Mesothelial cell of epicardium (in vitro differentiated cells): ENCODE measurements at places on chromosomes 11 and 22. TPM values are rescaled to one million over a fixed set of nuclear protein-coding genes. Genes with fewer than 3 reads are reported as not detected.

Gene ANO1
- total RNA-seq = 35.1 to 39.6 TPM (median 37.2 TPM) in 3 replicates

GRCh38 chr22:23522623-23523251 lies 57.4 kb downstream of the IGLL1 start:
- DNase-seq = no peak

GRCh38 chr22:38482662-38483308 lies 14.9 kb downstream of the KDELR3 start:
- DNase-seq = no peak

DNA sequence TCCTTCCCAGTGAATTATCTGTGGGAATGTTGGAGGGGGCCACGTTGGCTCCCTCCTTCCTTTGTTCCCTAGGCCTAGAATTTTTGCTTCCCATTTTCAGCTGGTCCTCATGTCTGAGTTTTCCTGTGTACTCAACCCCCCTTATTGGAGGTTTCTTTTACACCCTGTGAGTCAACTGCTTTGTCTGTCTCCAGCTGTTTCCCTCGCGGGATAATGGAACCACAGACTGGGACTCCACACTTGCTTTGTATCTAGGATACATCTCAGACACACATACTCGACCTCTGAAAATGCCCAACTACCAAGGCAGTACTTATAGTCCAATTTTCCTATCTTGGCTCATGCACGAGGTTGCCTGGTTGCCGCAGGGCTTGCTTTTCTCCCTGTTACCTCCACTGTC lies 352.7 kb upstream of the MPPED2 start:
- DNase-seq = no peak

DNA sequence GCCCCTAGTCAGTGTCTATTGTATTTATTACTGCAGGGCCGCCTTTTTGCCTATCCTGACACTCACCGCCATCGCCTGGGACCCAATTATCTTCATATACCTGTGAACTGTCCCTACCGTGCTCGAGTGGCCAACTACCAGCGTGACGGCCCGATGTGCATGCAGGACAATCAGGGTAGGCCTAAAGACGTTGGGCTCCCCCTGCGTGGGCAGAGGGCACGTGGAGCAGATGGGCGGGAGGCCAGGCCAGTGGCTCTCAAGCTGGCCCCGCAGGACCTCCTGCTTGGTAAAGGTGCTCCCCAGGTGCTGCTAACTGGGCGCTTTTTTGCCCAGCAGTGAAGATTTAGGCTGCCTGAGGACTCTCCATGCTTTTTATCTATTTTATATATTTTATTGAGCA lies 22.5 kb downstream of the CAT start:
- no peak for DNase-seq

Gene GLB1L2
- 8.9 to 9.9 TPM (median 9.5 TPM) in 3 replicates for total RNA-seq

DNA sequence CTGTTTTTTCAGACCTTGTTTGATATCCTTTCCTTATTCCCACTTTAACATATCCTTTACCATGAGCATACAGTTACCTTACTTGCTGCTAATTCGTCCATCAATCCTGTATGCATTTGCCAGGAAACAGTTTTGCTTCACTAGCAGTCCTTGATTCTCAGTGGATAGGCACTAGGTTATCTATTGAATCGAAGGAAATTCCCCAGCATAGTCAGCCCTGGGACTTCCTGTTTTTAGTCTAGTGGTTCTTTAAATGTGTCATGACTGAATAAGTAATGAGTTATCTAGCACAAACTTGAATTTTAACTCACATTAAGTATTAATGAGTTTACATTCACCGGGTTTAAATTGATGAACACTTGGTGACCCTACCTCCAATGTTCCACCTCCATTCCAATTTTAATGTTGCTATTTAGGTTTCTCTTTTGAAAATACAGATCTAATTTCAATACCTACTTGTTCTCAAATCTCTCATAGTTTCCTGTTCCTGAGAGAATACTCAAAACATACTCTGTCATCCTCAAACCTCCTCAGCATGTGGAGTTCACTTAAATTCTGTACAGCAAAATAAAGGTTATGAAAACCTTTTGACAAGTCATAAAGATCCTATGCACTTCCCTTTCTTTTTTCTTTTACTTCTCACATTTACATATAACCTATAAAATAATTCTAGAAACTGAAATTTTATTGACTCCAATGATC lies 1375.1 kb upstream of the TENM4 start:
- DNase-seq = no peak

- DNase-seq = no peak
Observed at GRCh38 chr22:31491218-31491962, 1.7 kb upstream of the EIF4ENIF1 start.

DNA sequence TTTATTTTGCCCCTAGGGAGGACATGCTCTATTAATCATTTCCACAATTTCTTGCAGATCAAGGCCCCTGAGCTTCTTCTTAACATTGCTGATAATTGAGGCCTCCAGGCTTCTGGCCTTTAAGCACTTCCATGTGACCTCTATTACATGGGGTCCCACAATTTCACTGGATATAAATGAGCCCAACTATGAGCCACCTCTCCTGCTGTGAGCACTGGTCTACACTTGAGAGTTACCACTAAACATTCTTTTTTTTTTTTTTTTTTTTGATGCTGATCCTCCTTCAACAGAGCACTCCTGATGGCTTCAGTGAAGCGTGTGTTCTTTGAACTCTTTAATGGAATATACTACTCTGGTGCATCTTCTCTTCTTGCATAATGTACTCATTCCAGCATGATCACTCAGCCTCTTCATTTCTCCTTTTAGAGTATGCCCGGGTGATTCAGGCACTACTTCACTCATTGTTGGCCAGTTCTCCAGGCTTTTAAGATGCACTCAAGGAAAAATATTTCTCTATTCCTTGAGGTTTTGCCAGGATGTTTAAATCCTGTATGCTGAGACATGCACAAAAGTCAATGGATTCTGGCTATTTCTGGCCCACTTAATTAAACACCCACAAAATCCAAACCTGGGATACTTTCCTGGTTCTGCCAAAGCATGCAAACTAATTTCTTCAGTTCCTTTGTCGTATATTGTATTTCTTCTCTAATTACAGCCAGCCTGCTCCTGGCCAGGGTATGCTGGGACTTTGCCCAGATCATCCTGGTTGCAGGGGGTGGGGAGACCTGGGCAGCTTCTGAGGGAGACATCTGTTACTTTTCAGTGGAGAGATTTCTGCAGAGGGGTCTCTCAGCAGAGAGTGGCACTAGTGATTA lies 257.8 kb upstream of the LUZP2 start:
- DNase-seq = no peak

GRCh38 chr22:45867118-45867905 lies 109.7 kb downstream of the WNT7B start:
- DNase-seq = no peak

Gene ZP1
- 0.16 to 0.31 TPM in 2 of 3 replicates, not detected in the other for total RNA-seq

DNA sequence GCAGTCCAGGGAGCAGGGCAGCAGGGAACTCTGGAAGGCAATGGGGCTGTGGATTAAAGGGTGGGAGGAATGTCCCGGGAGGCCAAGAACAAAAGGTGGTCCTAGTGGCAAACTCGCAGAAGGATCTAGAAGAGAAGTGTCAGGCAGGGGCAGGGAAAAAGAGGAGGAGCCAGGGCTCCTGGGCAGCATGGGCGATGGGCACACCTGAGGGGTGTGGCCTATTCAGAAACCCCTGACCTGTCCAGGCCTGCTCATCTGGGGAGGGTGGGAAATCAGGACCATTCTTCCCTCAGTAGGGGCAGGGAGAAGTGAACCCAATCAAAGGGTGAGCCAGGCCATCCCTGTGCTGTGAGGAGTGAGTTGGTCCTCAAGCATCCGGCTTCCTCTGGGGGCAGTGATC lies 108.6 kb downstream of the TRIM29 start:
- no peak for DNase-seq

Gene ZBTB16
- not detected in 3 replicates for total RNA-seq

DNA sequence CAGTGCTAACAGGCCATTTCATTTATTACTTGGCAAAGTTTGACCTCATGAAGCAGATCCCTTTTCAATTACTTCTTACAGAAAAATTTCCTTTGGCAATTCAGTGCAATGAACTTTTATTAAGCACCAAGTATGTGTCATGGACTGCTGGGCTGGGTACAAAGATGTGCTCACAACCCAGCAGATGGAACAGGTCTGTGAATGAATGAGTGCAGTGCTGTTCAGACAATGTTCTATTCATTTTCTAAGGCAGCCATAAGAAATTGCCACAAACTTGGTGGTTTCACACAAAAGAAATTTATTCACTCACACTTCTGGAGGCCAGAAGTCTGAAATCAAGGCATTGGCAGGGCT lies 428.5 kb downstream of the SOX6 start:
- DNase-seq = no peak

Gene MFRP
- total RNA-seq = not detected in 3 replicates

DNA sequence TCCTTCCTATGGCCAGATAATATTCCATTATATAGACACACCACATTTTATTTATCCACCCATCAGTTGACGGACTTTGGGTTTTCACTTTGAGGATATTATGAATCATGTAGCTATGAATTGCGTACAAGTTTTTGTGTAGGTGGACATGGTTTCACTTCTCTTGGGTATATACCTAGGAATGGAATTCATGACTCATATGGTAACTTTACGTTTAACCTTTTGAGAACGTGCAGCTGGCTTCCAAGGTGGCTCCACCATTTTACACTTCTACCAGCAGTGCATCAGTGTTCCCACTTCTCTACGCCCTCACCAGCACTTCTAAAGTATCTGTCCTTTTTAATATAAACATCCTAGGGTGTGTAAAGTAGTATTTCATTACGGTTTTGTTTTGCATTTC lies 112.0 kb downstream of the PLEKHA7 start:
- no peak for DNase-seq

DNA sequence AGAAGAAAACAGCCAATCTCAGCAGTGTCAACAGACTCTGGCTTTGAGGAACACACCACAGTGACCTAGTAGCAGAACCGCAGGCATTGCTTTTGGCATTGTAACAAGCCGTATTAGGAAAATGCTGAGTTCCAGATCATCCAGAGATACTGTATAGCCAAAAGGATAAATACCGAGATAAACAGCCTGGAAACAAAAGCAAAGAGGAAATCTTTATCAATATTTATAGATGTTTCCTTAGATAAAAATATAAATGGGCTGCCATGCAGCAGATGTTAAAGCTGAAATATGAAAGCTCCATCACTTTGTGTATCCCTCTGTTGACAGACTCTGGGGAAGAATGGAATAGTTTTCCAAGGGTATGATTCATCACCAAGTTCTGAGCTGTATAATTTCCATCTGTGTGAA lies 98.9 kb upstream of the TP53AIP1 start:
- no peak for DNase-seq

- DNase-seq = no peak
Observed at GRCh38 chr11:93908689-93909088, 58.3 kb upstream of the VSTM5 start.

Gene IGSF9B
- 4.8 to 7.0 TPM (median 5.8 TPM) in 3 replicates for total RNA-seq

DNA sequence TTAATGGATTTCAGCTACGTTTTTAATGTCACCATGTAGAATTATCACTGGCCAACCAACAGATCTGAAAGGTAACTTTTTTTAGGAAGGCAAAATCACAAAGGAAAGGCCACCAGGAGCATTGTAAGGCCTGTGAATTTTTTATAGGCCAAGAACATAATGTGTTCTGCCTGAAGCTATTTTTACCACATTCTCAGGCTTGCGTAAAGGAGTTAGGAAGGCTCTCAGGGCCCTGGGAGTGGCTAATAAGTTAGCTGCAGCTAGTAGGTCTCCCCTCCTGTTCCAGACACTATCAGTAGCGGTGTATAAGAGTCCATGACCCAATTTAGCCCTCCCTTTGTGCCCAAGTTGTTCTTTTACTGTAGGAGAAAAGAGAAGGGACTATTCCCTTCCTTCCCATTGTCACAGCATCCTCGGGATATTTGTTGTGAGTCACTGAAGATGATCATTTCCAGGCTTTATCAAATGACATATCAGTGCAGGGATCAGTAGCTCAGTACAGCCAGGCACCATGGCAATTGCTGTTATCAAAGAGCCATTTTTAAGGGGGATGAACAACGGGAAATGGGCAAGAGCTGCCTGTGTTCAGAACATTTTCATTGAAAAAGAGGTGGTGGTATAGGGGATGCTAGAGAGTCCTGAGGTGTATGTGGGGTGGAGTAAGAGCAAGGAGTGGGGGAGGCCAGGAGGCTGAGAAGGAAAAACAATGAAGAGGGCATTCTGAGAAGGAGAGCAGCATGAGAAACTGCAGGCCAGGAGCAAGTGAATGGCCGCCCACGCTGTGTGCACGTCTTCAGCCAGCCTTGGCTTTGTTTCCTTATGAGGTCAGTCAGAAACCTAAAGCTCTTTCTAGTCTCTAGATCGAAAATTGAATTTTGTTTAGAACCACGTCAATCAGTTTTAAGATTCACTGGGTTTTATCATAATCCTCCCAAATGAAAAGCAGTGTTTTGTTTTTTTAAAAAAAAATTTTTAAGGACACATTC lies 940.3 kb downstream of the NTM start:
- DNase-seq = no peak

Gene LMO1
- total RNA-seq = 2.5 to 4.1 TPM (median 3.2 TPM) in 3 replicates

Gene TECTA
- 2.4 to 2.6 TPM (median 2.5 TPM) in 3 replicates for total RNA-seq

DNA sequence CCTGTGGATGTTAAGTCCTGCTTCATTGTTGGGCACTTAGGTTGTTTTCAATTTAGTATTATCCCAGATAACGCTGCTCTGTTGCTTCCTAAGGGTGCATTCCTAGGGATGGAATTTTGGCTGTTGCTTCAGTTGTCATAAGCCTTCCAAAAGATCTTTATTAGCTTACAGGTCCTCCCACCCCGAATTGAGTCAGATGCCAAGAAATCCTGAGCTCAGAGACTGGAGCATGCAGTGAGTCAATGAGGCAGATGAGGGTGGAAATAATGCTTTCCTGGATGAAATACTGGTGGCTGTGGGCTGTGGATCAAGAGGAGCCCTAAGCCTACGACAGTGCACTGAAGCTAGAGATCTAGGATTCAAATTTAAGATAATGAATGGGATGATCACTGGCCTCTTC lies 10.7 kb upstream of the IL18BP start:
- DNase-seq = no peak

DNA sequence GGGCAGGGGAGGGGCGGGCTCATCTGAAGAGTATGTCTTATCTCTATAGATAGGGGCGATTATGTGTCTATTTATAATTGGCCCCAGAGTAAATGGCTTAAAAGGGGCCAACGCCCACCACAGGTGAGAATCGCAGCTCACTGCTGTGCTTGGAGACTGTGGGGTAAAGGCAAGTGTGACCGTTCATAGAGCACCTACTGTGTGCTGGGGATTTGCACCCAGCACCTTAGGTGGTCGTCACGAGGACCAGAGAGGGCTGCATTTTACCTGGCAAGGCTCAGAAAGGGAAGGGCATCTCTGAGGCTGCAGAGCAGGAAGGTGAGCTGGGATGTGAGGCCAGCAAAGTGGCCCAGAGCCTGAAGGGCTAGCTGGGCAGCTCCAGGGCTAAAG lies 13.7 kb upstream of the TCF20 start:
- DNase-seq = no peak
